Adipose tissue (tissue), 3 donors: ENCODE measurements at places on chromosomes 1 and 21. TPM values are rescaled to one million over a fixed set of nuclear protein-coding genes. Genes with fewer than 3 reads are reported as not detected.

The TFAP2E gene
- 0.28 TPM for polyA plus RNA-seq

The FAM43B gene
- 0.28 TPM for polyA plus RNA-seq

The PRDM16 gene
- 1.6 TPM for polyA plus RNA-seq

The CD34 gene
- polyA plus RNA-seq = 9.4 TPM

The RSPH1 gene
- 0.13 TPM for polyA plus RNA-seq

The CLEC20A gene
- not detected for polyA plus RNA-seq

The GPR37L1 gene
- 0.03 TPM for polyA plus RNA-seq

The OR2L13 gene
- polyA plus RNA-seq = not detected

The GABPA gene
- 17.2 TPM for polyA plus RNA-seq

The SLC9C2 gene
- polyA plus RNA-seq = not detected

The LCE2A gene
- polyA plus RNA-seq = not detected

The EDARADD gene
- polyA plus RNA-seq = not detected

The BGLAP gene
- polyA plus RNA-seq = 0.31 TPM

The HORMAD1 gene
- 0.07 TPM for polyA plus RNA-seq

The IFI44 gene
- 45.1 TPM for polyA plus RNA-seq

The ATP6V1G3 gene
- polyA plus RNA-seq = not detected

The OR6N1 gene
- not detected for polyA plus RNA-seq

The C1orf141 gene
- not detected for polyA plus RNA-seq

The RPL5 gene
- polyA plus RNA-seq = 2,453 TPM

The ARV1 gene
- 13.5 TPM for polyA plus RNA-seq

The ACKR1 gene
- polyA plus RNA-seq = 227 TPM

The MYBPH gene
- 0.34 TPM for polyA plus RNA-seq

The NAV1 gene
- 17.2 TPM for polyA plus RNA-seq
